ENCODE measurements at places on chromosomes 11 and 22. TPM values are rescaled to one million over a fixed set of nuclear protein-coding genes. Genes with fewer than 3 reads are reported as not detected.

The APOL1 gene
- 37.3 TPM for total RNA-seq

The KRTAP5-11 gene
- not detected for total RNA-seq

The ARSA gene
- total RNA-seq: 20.6 TPM

The STK33 gene
- total RNA-seq: 0.57 TPM

The OR51B4 gene
- total RNA-seq: not detected

The KCTD14 gene
- total RNA-seq: not detected

The MMP13 gene
- total RNA-seq: not detected

The TUB gene
- total RNA-seq: 0.43 TPM

The SHISAL1 gene
- total RNA-seq: not detected

The TPBGL gene
- total RNA-seq: 0.19 TPM

The ARHGAP20 gene
- total RNA-seq: not detected

The LIF gene
- 511 TPM for total RNA-seq

The ARHGEF17 gene
- total RNA-seq: 0.05 TPM

The ELMOD1 gene
- total RNA-seq: not detected

The BRSK2 gene
- total RNA-seq: 0.97 TPM

The RBM14 gene
- 209 TPM for total RNA-seq

The PKNOX2 gene
- total RNA-seq: not detected

The LINC01488 gene
- not detected for total RNA-seq

The BDNF gene
- total RNA-seq: not detected

The LMO2 gene
- not detected for total RNA-seq

The DDX6 gene
- total RNA-seq: 117 TPM

The MMP8 gene
- total RNA-seq: not detected

The NCAM1 gene
- total RNA-seq: not detected

The SAA4 gene
- total RNA-seq: not detected

The MFRP gene
- not detected for total RNA-seq

The CNTF gene
- 3.9 TPM for total RNA-seq

The GGT1 gene
- total RNA-seq: 52.9 TPM

The RFPL1 gene
- not detected for total RNA-seq

The C1QTNF6 gene
- total RNA-seq: 6.0 TPM

The APOBEC3F gene
- 19.8 TPM for total RNA-seq

The CABP7 gene
- total RNA-seq: not detected

The C11orf42 gene
- total RNA-seq: not detected

The USP2 gene
- 0.35 TPM for total RNA-seq

The USH1C gene
- not detected for total RNA-seq

The SLC22A9 gene
- not detected for total RNA-seq

The MAPK8IP2 gene
- total RNA-seq: 0.19 TPM
